ENCODE measurements at places on chromosomes 6 and 20.

DNA sequence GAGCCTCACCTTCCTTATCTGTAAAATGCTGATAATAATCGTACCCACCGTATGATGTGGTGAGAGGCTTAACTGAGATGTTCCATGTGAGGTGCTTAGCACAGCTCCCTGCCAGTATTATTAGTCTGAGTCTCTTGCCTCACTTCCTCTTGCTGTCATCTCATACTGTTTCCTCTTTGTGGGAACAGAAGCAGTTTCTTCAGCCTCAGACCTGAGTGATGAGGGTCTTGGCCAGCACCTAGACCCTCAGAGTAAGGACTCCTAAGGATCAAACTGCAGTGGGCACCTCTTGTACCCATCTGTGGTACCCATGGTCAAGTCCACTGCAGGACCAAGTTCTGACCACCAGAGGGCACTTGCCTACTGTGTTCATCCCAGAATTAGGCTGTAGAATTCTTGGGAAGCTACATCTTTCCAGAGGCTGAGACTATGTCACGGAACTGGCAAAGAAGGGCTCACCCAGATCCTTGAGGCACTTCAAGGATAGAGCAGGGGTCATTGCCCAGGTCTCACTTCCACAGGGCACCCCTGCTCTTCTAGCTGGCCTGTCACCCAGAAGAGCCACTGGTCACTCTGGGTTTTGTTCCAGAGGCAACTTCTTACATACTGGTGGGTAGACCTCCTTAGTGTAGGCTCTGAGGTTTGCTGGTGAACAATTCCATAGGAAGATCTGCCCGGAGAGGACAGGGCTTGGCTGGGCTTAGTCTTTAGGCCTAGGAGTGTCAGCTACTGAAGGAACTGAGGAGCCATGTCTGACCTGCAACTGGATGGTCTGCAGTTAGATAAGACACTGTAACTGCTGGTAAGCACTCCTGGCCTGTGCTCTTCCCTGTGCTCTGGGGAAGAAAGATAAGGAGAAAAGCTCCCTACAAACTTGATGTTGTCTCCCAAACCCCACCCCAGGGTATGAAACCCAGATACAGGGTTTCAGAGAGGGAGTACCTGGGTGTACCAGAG, 20.6 kb upstream of the SGK2 start:
- DNase-seq = no peak

GRCh38 chr6:115554060-115554459, 506.6 kb downstream of the FRK start:
- DNase-seq = no peak

- no peak for DNase-seq
Observed at GRCh38 chr6:120077489-120077888, 727.9 kb upstream of the MAN1A1 start.

- DNase-seq = no peak
Observed at GRCh38 chr6:95135182-95135581, 442.2 kb upstream of the MANEA start.

DNA sequence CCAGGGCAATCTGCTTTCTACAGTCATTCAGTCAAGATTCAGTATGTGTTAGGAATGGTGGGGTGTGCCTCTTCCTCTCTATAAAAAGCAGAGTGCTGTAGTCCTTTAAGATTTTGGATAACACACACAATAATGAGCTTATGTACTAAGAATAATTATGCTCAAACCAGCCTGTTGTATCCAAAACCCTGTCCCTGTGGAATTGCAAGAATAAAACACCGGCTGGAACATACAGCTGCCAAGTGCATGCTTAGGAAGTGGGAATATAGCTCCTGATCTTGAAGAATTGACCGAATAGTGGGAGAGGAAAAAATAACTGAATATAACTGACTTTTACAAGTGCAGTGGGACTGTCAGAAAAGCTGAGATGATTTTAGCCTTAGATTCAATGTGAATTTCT, 979 bp upstream of the MOCS1 start:
- no peak for DNase-seq

DNA sequence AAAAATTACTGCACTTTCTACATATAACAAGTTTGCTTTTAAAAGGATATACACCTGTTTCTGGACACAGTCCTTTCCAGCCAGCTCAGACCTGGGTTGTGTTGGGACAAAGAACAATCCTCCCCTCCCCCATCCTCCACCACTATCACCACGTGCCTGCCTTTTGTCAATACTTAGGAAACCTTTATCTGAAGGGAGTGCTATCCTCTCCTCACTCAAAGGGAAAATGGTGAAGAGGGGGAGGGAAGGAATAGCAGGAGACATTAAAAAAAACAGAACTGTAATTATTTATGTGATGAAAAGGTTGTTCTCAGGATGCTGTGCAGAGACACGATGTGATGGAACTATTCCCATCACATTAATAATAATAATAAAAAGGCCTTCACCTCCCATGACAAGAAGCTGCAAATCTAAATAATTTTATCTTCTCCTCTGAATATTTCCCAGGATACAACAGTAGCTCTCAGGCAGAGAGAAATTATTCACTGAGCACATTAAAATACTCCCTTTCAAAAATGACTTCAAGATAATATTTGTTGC, 105.5 kb downstream of the NRSN1 start:
- DNase-seq = no peak

- no peak for DNase-seq
Observed at GRCh38 chr20:7269452-7269851, 502.0 kb downstream of the BMP2 start.

DNA sequence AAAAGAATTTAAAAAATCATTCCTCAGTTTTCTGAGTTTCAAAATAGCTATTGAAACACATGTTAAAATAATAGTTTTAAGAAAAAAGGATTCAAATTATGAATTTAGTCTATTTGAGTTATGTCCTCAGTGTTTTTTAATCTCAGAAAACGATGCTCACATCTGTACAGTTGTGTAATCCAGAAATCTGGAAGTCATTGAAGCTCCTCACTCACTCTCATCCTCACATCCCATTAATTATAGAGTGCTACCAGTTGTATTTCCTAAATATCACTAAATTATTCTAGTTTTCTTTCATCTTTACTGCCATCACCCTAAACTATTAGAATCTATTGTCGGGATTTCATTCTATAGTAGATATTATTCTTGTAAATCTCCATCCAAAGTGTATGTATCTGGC, 234.7 kb upstream of the RIMS1 start:
- DNase-seq = no peak

GRCh38 chr6:159887761-159888160, 3.0 kb upstream of the MAS1 start:
- DNase-seq = no peak

GRCh38 chr6:135129136-135129856, 51.8 kb upstream of the MYB start:
- no peak for DNase-seq

- DNase-seq = no peak
Observed at GRCh38 chr20:48489046-48489463, 338.7 kb downstream of the PREX1 start.

DNA sequence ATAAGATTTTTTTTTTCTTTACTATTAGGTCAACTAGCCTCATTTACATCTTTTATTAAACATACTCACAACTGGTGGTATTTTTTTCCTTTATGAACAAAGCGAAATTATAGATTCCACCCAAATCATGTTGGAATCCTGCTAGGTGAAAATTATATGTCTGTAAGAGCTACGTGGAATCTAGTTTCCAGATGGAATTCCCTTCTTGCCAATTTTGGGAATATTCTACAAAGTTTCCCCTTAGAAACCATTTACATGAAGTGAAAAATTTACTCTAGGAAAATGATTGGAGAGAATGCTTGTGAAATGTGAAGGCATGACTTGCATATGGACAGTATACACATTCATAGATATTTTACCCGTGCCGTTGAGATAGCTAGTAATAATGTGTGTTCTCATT, 1111.3 kb downstream of the KIF16B start:
- DNase-seq = no peak

GRCh38 chr6:56445818-56446217, 196.9 kb downstream of the DST start:
- DNase-seq = no peak

- no peak for DNase-seq
Observed at GRCh38 chr6:157169226-157169625, 154.1 kb downstream of the TMEM242 start.

DNA sequence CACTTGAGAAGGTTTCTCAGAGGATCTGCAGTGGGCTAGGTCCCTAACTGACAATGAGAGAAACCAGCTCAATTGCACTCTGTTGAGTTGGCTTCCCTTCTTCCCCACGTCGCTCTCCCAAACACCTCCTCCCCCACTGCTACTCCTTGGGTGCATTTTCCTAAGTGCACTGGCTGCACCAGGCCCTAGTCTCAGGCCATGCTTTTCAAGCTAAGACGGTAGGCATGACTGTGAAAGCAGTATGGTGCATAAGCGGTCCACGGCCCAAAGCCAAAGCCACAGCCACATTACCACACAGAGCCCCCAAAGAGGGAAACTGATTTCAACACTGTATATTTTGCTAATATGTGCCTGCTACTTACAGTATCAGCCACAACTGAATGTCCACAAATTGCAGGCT, 62.1 kb upstream of the RBM24 start:
- DNase-seq = no peak

DNA sequence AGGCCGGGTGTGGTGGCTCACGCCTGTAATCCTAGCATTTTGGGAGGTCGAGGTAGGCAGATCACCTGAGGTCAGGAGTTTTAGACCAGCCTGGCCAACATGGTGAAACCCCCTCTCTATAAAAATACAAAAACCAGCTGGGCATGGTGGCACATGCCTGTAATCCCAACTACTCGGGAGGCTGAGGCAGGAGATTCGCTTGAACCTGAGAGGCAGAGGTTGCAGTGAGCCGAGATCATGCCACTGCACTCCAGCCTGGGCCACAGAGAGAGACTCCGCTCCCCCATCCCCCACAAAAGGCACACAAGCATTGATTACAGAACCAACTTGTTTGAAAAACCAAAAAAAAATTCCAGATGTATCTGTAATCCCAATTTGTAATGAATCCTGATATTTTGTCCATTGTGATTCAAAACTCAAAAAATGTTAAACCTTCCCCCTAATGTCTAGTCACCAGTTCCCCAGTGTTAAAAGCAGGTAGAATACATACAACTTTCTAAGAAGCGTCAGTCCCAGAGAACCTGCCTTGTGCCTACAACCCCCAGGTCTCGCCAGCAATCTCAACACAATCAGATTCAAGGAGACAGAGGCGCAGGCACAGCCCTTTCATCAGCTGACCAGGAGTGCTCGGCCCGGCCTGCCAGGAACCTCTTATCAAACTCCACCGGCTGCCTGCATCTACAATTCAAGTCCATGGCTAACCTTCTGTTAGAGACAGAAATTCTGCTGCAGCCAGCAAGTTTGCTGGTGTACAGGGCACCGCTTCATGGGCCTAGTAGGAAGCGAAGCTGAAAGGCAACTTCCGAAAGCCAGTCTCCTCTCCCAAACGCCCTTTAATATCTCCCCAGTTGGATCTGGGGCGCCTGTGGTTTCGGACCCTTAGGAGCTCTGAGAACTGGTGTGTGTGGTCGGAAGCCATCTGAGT, 2.1 kb downstream of the EZR start:
- DNase-seq = no peak

All from activated CD8-positive, alpha-beta memory T cell treated with anti-CD3 and anti-CD28 coated beads for 48 hours (primary cell).